ENCODE measurements at places on chromosomes 5 and 9. TPM values are rescaled to one million over a fixed set of nuclear protein-coding genes. Genes with fewer than 3 reads are reported as not detected.

- no peak for DNase-seq
These were observed 1258.1 kb downstream of the EFNA5 start for GRCh38 chr5:106412606-106413005.

DNA sequence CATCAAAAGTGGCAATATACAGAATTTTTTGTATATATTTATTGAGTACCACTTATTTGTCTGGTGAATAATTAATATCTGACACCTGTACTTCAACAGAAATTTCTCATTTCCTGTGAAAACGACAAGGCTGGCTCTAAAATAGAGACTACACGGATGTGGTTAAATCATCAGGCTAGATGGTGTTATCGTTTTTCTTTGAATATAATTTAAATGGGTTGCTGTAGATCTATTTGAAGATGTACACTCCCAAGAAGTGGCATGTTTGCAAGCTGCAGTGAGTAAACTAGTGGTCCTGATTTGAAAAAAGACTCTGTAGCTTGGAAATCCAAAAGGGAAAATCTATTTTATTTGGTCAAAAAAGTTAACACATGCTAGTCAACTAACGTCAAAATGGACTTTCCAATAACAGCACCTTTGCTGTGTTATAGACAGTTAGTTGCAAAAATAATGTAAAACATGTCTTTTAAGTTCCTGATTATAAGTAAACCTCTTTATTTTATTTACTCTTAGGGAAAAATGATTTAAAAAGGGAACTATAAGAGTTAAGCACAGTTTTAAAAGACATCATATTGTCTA is 13.8 kb downstream of the ST8SIA4 start:
- no peak for DNase-seq

DNA sequence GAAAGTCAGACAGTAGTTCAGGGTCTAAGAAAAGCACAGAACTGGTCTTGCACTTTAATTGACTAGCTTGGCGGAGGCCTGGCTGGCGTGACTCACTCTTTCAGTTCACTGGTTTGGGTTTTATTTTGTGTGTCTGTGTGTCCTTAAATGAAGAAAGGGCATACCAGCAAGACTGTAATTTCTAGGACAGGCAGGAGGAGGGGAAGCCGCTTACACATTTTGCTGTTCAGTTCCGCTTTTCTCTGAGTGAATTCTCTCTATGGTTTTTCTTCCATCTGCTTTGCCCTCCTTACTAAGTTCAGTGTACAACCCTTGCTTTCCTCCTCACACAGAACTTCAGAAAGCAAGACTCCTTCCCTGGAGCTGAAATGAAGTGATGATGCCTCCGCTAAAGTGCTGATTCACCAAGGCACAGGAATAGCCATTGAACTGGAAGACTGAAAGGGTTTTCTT is 150.8 kb downstream of the MEF2C start:
- DNase-seq = no peak

- DNase-seq = no peak
These were observed 256.2 kb downstream of the ARHGAP26 start for GRCh38 chr5:143026380-143026779.

DNA sequence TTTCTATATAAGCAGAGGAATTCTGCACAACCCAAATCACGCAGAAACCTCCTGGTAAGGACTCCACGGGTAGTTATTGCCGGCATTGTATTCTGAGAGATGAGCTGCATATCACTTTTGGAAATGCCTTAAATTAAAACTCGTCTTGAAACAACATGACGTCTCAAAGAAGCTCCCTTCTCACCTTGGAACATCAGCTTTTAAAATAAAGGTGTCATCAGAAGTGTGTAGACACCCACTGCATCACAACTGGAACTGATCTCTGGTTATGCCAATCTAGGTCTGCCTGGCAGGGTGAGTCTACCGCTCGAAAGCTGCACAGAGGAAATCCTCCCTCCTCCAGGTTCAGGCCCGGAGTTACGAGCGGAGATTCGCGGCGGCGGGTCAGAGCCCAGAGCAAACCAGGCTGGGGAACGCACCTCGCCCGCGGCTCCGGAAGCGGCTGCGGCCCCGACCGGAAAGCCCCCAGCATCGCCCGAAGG is 974 bp upstream of the SLC12A2 start:
- no peak for DNase-seq

GRCh38 chr5:150079909-150080461 is 6.4 kb downstream of the CSF1R start:
- no peak for DNase-seq

GRCh38 chr9:84387821-84388220 is 47.3 kb upstream of the SLC28A3 start:
- no peak for DNase-seq

DNA sequence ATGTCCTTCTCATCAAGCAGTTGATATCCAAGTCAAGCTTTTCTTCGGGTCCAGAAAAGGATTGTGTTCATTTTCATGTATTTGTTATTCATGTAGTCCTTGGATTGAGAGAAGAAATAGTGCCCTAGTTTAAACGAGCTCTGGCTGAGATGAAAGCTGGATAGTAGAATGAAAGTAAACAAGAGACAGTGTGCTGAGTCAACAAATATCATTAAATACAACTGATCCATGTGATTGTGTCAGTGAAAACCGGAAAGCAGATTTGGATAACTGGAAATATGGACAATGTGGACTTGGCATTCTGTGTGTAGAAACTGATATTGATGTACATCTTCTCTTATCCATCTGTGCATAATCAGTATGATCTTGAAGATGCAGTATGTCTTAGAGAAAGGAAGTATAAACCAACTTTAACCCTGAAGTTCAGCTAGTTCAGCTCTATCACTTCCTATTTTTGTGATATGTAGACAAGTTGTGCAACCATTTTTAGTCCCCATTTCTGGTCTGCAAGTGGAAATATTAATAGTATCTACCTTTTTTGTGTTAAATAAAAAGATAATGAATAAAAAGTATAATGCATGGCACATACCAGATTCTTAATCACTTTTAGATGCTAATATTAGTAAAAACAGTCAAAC is 4.4 kb downstream of the MUSK start:
- DNase-seq = no peak

GRCh38 chr5:138909734-138910133 is 34.6 kb upstream of the LRRTM2 start:
- no peak for DNase-seq

DNA sequence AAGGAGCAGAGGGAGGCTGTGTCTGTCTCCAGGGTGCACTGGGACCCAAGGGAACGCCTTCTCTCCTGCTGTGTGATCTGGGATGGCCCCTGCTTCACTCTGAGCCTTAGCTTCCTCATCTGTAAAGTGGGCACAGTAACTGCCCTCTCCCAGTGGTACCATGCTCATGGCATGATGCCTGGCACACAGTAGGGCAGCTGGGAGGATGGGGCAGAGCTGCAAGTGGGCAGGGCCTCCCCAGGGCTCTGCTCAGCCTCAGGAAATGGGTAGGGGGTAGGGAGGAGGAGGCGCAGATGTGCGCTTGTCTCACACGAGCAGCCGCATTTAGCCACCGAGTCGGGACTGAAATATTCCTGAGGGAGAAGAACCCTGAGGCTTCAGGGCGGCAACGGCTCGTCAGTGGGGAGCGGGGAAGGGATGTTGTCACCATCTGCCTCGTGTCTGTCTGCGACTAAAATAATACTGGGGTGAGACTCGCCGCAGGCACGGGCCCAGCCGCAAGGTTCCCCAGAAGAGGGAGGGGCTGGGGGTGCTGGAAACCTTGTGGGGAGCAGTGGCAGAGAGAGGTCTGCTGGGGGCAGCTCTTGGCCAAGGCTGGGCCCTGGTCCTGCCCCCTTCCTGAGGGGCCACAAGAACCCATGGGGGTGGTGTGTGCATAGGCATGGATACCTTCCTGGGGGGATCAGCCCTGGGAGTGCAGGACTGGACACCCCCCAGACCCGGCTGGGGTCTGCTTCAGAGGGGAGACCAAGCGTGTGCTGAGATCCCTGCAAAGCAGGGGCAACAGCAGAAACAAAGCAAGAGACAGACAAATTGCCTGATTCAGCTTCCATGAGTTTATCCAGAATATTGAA is 55.2 kb upstream of the PSD2 start:
- no peak for DNase-seq

- DNase-seq = no peak
These were observed 153.5 kb downstream of the PRKACG start for GRCh38 chr9:68860419-68860818.

DNA sequence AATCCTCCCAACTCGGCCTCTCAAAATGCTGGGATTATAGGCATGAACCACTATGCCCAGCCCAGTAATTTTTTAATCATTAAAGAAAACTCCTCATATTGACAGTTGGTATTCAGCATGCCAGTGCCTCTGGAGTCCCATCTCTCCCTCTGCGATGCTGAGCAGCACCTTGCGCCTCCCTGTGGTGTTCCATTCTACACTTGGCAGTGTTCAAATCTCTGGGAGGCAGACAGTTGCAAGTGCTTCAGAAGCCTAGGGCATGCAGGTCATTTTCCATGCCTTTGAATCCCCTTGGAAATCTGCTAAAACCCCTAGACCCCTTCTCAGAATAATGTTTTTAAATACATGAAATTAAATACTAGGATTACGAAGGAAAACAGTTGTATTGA is 41.3 kb downstream of the GARNL3 start:
- peak; percentile 10 for DNase-seq

- DNase-seq = no peak
These were observed 84.2 kb downstream of the ESM1 start for GRCh38 chr5:54900984-54901725.

DNA sequence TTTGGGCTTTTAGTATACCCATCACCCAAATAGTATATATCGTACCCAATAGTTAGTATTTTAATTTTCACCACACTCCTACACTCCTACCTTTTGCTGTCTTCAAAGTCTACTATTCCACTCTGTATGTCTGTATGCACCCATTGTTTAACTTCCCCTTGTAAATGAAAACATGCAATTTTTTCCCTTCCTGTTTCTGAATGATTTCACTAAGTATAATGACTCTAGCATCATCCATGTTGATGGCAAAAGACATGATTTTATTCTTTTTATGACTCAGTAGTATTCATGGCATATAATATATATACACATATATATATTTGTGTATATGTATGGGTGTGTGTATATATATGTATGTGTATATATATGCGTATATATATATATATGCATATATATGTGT is 63.1 kb upstream of the FAM174A start:
- DNase-seq = no peak

DNA sequence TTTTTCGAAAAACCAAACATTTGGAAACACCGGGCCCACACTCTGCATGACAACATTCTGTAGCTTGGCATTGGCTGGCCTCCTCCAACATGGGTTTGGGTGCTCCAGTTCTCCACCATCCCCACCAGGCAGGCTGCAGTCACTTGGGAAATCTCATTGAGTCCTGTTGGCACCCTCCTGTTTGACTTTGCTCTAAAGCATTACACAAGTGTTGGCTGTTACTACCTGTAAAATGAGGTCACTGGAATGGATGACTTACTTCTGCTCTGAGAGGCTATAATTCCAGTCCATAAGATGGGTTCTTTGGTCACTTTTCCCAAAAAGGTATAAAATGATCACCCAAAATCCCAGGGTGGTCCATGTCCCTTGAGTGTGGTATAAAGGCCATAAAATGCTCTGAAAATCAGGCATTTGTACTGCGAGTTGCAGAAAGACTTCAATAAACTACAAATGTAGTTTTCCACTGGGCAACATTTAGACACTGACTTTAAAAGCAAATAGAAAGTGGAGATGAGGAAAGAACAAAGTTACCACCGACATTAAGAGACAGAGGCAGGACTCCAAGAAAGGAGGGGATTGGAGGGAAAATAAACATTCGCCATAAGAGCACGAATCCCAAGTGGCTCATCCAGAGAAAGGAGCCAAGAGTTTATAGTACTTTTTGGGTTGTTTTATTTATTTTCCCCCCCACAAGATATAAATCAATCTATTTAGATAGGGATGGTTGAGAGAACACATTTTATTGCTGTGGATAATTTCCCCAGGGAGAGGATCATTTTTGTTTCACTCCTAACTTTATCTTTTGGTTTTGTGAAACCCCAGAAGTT is 295.1 kb downstream of the TLE1 start:
- no peak for DNase-seq

DNA sequence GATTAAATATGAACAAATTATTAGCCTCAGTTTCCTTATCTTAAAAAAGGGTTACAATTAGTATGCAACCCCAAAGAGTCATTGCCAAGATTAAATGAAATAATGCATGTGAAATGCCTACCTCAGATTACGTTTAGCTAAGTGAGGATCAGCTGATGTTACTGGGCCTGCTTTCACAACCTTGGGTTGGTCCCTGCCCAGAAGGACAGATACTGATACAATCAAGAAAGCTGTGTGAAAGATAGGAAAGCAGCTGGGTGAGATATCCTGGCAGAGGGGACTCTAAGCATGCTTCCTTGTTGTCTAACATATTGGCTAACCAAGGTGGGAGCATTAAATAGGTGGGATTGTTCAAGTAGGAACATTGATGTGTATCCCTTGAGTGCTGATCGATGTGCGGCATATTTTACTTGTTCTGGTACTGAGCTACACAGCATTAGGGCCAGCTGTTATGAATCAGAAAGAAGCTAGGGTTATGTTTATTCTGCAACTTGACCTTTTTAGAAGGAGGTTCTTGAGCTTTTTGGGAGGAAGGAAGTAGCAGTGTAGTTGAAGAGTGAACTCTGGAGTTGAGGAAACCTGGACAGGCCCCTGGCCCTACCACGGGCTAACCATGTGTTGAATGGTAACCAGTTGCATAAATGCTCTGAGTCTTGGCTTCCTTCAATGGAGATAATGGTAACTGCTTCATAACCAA is 28.9 kb downstream of the SNX24 start:
- no peak for DNase-seq

GRCh38 chr5:88718736-88719135 is 164.2 kb downstream of the MEF2C start:
- DNase-seq = no peak

- DNase-seq = no peak
These were observed 153.3 kb downstream of the YIPF5 start for GRCh38 chr5:144017119-144017518.

Gene BAAT
- not detected for total RNA-seq

Gene KCNN2
- 18.6 TPM for total RNA-seq

Gene GPX3
- 26.4 TPM for total RNA-seq

Gene ASPN
- not detected for total RNA-seq

Gene HTR4
- not detected for total RNA-seq

Gene ZNF367
- 8.2 TPM for total RNA-seq

Gene SLC27A6
- 4.5 TPM for total RNA-seq

Gene PDE8B
- 1.1 TPM for total RNA-seq

Gene C1QTNF3
- 1.0 TPM for total RNA-seq

Gene SPATA31C1
- total RNA-seq = not detected

Gene SLC6A3
- total RNA-seq = 0.46 TPM

Gene SPINK9
- not detected for total RNA-seq

Data from H1 (cell line).